ENCODE measurements at places on chromosomes 1 and 21.

DNA sequence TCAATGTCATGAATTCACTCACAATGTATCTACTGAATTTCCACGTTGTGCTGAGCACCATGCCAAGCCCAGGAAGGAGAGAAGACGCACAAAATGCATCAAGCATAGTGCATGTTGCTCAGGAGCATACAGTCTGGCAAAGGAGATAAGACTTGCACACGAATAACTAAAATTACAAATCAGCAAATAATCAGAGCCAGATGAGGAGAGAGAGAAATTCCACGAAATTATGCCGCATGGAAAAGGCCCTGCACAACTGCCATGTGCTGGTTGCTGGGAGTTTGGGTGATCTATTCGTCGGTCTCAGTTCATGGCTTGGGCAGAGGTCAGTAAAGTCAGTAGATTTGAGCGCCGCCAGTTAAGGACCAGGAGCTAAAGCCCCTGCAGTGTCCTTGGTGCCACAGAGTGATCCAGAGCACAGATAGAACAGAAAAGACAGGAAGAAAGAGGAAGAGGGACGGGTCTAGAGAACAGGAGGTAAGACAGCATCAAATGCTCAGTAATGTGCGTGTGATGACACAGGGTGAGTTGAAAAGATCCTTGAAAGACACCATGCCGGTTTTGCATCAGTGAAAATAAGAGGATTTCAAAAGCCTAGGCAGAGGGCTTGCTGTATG lies 55.1 kb upstream of the ZNF281 start:
- DNase-seq: no peak

DNA sequence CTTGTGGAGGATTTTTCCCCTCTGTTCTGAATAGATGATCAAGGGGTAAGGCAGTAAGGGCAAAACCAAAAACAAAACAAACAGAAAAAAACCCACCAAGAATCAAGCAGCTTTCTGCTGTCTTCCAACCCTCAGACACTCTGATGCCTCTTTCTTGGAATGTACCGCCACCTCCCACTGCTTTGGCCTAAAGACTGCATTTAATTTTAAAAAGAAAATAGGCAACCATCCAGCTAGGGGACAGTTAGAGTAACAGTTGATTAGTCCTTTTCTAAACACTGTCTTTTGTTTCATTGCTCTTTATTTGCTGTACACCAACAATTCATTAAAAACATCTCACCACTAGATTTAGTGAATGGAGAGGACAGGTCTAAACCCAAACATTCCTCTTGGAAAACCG lies 21.5 kb downstream of the WLS start:
- DNase-seq: no peak

- DNase-seq: no peak
Measured at GRCh38 chr1:238982736-238983135, 403.6 kb upstream of the CHRM3 start.

- no peak for DNase-seq
Measured at GRCh38 chr1:101264697-101265096, 27.9 kb downstream of the S1PR1 start.
